Adrenal gland (tissue), 19 donors: ENCODE measurements at places on chromosomes 6 and 20. TPM values are rescaled to one million over a fixed set of nuclear protein-coding genes. Genes with fewer than 3 reads are reported as not detected.

The RSPO3 gene
- 12.2 TPM for total RNA-seq

The STXBP5 gene
- 66.3 TPM for total RNA-seq

The SLC18B1 gene
- total RNA-seq = 14.8 TPM

The ADGRF4 gene
- total RNA-seq = 8.2 TPM

The SPTLC3 gene
- total RNA-seq = 3.0 TPM

The FNDC1 gene
- 0.81 TPM for total RNA-seq

The TMEM200A gene
- total RNA-seq = 23.1 TPM

The MCHR2 gene
- 0.14 TPM for total RNA-seq

The REV3L gene
- total RNA-seq = 37.7 TPM

The PCSK2 gene
- 0.32 TPM for total RNA-seq

The OGFR gene
- total RNA-seq = 24.3 TPM

The HCK gene
- total RNA-seq = 15.5 TPM

The CPNE5 gene
- 1.4 TPM for total RNA-seq

The RIMS4 gene
- 0.17 TPM for total RNA-seq

The CASS4 gene
- 4.7 TPM for total RNA-seq

The GTSF1L gene
- not detected for total RNA-seq

The BPIFA1 gene
- not detected for total RNA-seq

The CFAP61 gene
- total RNA-seq = 0.72 TPM

The SLC22A2 gene
- total RNA-seq = not detected

The SPATS1 gene
- not detected for total RNA-seq

The THEMIS gene
- total RNA-seq = 0.54 TPM

The GSTA3 gene
- 179 TPM for total RNA-seq

The SLC26A8 gene
- total RNA-seq = not detected

The SRC gene
- 10.6 TPM for total RNA-seq

The COL9A3 gene
- total RNA-seq = 0.79 TPM

The GPR31 gene
- total RNA-seq = not detected

The SSTR4 gene
- not detected for total RNA-seq

The GPLD1 gene
- total RNA-seq = 0.87 TPM

The YIPF3 gene
- 146 TPM for total RNA-seq

The SLC2A10 gene
- 20.8 TPM for total RNA-seq

The TAP2 gene
- total RNA-seq = 7.4 TPM

The GRIK2 gene
- 7.8 TPM for total RNA-seq

The ESR1 gene
- total RNA-seq = 5.2 TPM

The ZFAND3 gene
- 127 TPM for total RNA-seq

The PLG gene
- not detected for total RNA-seq

The VGLL2 gene
- total RNA-seq = not detected

The TFAP2A gene
- 0.78 TPM for total RNA-seq

The BPI gene
- total RNA-seq = 0.17 TPM

The FBXL4 gene
- 17.7 TPM for total RNA-seq

The LGSN gene
- total RNA-seq = 0.19 TPM

The HLA-DQB1 gene
- 6.6 TPM for total RNA-seq

The DEF6 gene
- total RNA-seq = 11.5 TPM

The DUSP22 gene
- 37.7 TPM for total RNA-seq

The PPP1R3G gene
- 17.1 TPM for total RNA-seq

The LRRC1 gene
- 4.4 TPM for total RNA-seq

The DNAH8 gene
- total RNA-seq = under 0.01 TPM

The TAAR6 gene
- total RNA-seq = not detected

The KHDC3L gene
- total RNA-seq = not detected

The SLC25A27 gene
- total RNA-seq = 4.8 TPM

The NKX2-2 gene
- not detected for total RNA-seq

The OR2H1 gene
- not detected for total RNA-seq

The TEAD3 gene
- 8.4 TPM for total RNA-seq
